NCI-H1694 treated with DMSO at 0.1 percent for 48 hours (cell line): ENCODE measurements at places on chromosomes 2 and 18.

GRCh38 chr2:37876227-37876626 lies 48.9 kb upstream of the RMDN2 start:
- no peak for DNase-seq

- DNase-seq, result peak; percentile 85
These were observed 33.8 kb downstream of the RTP5 start for GRCh38 chr2:241903121-241904010.

DNA sequence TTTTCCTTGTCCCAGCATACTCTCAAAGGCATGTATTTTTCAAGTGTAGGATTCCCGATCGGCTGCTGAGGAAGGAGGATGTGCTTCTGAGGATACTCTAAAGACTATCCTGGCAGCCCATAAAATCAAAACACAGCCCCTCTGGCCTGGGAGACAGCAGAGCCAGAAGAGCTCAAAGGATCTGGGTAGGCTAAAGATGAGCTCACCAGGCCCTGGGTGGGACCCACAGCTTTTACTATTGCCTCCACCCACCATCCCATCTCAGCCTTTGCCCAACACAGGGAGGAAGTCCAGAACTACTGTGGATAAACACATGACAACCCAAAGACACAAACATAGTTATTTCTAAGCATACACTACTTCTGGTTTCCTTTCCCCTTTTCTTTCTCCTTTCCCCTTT lies 79.1 kb upstream of the ZFP36L2 start:
- DNase-seq, result no peak

DNA sequence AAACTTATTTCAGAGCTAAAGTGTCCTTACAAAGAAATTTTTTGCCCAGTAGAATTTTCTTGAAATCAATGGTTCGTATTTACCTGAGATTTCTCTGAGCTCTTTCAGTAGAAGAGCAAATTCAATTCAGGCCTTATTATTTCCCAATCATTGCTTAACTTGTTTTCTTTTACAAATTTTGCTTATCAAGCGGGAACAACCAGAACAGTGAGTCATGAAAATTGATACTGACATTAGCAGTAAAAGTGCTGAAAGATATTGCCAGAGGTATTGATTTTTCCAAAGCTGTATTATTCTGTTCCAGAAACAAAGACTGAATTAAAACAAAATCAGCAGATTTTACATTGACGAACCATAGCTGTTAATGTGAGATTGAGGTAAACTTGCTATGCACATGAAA lies 10.1 kb upstream of the RIOK3 start:
- DNase-seq, result no peak
